Bronchial epithelial cell (primary cell): ENCODE measurements at places on chromosomes 7 and 10. TPM values are rescaled to one million over a fixed set of nuclear protein-coding genes. Genes with fewer than 3 reads are reported as not detected.
A peak's percentile ranks its signal among the peaks of the same experiment; 100 is the strongest.

- peak; percentile 84 for DNase-seq
Measured at GRCh38 chr7:70710011-70710480, 421.9 kb upstream of the GALNT17 start.

GRCh38 chr7:3415861-3416312 lies 114.8 kb downstream of the SDK1 start:
- DNase-seq: peak; percentile 51

DNA sequence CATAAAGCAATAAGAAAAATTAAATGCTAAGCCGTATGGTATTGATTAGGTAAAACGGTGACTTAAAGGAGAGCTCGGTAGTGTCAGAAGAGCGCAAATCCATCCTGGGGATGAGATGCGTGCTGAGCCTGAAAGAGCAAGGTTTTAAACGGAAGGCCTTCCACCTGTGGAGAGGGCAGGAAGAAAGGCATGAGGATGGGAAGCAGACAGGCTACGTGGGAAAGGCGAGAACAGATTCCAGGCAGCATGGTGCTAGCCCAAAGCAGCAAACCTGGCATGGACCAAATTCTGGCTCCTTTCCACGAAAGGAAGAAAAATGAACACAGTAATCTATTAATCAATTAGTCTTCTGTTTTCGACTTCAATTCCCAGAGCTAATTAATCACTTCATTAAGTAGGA lies 103.5 kb downstream of the HIPK2 start:
- no peak for DNase-seq

GRCh38 chr7:76506081-76506440 lies 4.3 kb upstream of the UPK3B start:
- no peak for DNase-seq

DNA sequence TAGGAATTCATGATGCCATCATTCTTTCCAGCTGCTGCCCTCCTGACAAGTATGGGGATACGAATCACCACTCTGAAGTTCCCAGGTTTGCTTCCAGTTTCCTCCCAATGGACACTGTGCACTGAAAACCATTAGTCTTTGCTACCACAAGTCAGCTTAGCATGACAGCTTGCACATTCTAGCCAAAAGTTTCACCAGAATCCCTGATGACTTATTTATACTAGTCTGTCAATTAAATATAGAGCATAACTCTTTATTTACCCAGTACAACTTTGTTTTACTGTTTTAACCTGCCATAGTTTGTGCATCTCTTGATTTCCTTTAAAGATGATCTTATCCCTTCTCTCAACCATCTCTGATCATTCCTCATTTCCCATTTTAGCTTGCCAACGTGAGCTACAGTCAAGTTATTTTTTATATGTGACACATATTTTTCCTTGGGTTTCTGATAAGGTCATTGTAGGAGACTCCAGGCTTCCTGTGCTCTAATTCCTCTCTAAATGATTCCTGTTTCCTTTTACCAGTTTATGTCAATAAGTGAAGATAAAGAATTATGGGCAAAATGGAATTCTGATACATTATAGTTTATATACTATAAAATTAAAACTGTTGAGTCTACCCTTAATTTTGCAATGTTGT lies 167.5 kb upstream of the MEOX2 start:
- peak; percentile 3 for DNase-seq

GRCh38 chr7:1823376-1824150 lies 153.5 kb downstream of the ELFN1 start:
- no peak for DNase-seq

DNA sequence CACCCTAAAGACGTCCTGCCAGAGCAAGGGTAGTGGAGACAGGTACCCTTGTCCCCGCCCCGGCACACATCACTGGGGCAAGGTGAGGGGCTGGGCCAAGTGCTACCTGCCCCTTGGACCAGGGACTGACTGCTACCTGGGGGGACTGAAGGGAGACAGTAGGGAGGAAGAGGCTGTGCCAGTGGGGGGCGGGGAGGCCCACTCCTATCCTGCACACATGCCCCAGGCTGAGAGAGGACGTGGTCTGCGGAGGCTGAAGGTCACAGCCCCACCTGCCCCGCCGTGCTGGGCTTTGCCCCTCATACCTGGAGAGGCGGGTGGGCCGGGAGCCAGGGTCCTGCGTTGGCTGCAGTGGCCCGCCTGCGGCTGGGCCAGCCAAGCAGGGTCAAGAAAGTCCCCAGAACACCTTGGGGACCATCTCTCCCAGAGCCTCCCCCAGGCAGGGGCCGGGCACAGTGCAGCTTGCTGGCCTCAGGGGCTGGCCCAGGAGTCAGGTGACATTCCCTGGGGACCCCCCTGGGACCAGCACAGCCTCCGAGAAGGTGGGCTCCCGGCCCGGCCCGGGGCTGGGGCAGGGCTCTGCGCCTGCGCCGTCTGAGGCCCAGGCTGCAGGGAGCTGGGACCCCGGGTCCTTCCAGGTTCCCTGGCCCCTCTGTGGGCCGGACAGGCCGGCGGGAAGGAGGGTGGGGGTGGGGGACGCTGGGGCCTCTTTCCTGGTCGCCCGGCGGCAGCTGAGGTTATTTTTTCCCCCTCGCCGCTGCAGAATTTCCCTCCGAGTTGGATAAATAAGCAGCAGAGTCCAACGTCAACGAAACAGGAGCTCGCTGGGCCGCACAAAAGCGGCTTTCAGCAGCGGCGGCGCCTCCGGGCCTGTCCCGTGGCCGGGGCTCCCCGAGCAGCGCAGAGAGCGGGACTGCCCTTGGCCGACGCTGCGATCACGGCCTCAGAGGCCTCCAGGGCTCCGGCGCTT lies 9.8 kb upstream of the FZD9 start:
- no peak for DNase-seq

GRCh38 chr10:93445097-93445960 lies 36.8 kb downstream of the MYOF start:
- peak; percentile 99 for DNase-seq

DNA sequence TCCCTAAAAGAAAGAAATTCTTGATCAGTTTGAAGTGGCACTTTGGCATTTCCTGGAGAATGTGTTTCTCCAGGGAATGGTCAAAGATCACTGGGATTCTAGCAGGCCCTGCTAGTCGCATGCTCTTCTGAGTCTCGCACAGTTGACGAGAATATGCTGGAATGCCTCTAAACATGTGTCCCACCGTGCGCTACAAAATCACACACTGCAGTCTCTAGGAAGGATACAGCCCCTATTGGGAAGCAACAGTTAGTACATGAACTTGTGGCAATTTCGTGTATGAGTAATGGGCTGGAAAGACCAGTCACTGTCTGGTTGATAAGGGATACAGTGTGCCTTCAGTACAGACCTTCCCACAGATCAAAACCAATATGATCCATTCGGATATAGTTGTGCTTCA lies 257.9 kb downstream of the PRPF18 start:
- DNase-seq: no peak

- DNase-seq: peak; percentile 44
Measured at GRCh38 chr10:69087590-69088470, at the start of gene SRGN. TSS of gene SRGN (plus strand) at chr10:69088103. CDS start at chr10:69088158, 55 bp downstream.

GRCh38 chr7:139643951-139644585 lies 120.6 kb downstream of the CLEC2L start:
- no peak for DNase-seq

DNA sequence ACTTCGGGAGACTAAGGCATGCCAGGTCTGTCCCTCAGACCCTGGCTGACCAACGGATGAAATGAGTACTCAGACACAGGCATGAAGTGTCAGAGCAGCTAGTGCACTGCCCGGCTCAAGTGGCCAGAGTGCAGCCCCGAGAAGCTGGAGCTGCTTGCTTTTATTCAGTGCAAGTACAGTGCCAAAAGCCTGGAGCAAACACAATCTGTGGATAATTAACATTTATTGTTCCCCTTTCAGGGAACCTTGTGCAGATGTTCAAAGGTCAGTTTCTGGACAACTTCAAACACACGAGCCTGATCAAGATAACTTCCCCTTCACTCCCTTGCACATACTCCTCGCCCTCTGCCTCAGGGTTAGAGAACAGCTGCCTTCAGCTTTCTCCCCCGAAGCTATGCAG lies 7.9 kb upstream of the ATE1 start:
- no peak for DNase-seq

GRCh38 chr7:120927454-120928103 lies 23.0 kb upstream of the ING3 start:
- DNase-seq: no peak

DNA sequence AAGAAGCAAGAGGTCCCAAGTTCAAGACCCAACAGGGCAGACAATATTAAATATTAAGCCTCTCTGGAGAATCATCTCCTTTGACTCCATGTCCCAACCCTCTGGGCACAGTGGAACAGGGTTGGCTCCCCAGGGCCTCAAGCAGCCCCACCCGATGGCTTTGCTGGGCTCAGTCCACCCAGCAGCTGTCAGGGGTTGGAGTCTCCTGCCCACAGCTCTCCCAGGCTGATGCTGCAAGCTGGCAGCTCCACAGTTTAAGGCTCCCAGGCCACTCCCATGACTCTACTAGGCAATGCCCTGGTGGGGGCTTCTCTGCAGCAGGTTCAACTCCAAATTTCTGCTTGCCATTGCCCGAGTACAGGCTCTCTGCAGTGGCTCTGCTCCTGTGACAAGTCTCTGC lies 55.1 kb downstream of the LARP4B start:
- no peak for DNase-seq

DNA sequence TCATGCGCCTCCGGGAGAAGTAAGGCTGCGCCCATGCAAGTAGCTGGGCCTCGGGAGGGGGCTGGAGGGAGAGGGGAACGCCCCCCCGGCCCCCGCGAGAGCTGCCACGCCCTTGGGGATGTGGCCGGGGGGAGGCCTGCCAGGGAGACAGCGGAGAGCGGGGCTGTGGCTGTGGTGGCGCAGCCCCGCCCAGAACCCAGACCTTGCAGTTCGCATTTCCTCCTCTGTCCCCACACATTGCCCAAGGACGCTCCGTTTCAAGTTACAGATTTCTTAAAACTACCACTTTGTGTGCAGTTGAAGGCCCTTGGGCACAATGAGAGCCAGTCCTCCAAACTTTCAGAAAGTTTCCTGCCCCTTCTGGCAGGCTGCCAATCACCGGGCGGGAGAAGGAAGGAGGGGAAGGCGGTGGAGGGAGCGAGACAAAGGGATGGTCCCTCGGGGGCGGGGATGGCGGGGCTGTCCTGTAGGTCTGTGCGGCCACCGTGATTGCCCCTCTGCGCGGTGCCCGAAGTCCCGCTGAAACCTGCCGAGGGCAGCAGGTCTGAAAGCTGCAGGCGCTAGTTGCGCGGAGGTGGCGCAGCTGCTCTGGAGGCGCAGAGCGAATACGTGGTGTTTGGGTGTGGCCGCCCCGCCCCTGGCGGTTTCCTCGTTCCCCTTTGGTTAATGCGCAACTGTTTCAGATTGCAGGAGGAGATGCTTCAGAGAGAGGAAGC lies 2.1 kb downstream of the VIM start:
- DNase-seq: peak; percentile 77

GRCh38 chr7:25804154-25804553 lies 347.8 kb upstream of the NFE2L3 start:
- peak; percentile 99 for DNase-seq

GRCh38 chr7:11290863-11291262 lies 317.2 kb downstream of the PHF14 start:
- no peak for DNase-seq

GRCh38 chr7:4085937-4086691 lies 596.0 kb upstream of the FOXK1 start:
- DNase-seq: no peak

DNA sequence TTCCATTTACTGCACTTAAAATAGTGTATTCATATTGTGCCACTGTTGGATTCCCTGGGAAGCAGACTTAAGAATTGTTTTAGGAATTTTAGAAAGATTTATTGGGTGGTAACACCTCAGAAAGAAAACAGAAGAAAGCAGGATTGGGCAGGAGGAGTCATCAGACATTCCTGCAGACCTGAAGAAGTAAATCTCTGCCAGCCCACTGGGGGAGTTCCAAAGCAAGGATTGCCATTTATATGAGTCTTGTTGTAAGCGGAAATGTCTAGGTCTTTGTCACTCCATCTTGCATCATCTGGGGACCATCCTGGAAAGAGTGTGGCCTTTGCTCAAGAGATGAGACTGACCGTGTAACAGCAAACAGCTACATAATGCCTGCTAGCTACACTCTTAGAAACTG lies 947.6 kb upstream of the POT1 start:
- DNase-seq: no peak

DNA sequence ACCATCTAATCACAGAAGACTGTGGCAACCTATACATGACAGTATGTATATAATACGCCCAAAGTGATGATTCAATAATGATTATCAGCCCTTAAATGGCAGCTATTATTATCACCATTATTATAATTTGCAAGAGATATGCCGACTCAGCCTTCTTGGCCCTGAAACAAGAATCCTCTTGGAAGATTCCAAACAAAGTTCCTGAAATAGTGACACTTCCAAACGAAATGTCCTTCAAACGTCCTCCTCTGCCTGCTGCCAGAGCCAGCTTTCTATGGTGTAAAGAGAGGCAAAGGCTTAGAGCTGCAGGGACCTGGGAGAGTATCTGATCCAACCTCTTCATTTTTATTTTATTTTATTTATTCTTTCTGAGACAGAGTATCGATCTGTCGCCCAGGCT lies 36.0 kb downstream of the NRAP start:
- DNase-seq: no peak

DNA sequence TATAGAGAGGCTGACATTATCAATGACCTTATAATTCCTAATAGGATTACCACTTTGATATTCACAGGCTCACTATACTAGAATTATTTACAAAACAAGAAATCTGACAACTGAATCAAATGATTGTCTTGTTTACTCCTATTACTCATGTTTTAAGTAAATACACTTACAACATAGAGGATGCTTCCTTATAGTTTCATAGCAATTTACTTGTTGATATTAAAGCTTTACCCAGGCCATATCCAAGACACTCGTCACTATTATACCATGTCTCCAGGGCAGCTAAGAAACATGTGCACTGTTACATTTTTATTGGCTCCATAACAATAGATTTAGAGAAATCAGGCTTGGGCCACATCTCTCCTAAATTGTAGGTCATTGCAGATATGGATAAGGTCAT lies 276.9 kb downstream of the HGF start:
- DNase-seq: peak; percentile 12

- no peak for DNase-seq
Measured at GRCh38 chr7:49644396-49645166, 128.9 kb upstream of the VWC2 start.

DNA sequence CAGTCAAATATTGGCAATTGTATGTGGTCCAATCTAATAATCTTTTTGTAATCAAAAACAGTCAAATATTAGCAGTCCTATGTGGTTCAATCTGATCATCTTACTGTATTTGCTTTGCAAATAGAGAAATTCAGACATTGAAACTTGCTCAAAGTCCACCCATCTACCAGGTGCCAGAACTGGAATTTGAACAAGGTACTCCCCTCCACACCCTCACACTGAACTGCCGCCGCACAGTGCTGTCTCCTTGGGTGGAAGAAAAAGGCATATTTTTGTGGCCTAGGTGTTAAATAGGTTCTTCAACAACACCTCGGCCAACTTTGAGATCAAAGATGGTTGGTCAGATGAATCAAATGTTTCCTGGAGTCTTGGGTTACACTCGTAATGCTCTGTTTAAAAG lies 544.2 kb upstream of the GALNT17 start:
- DNase-seq: no peak

AGR2 gene
- 118 and 163 TPM in 2 replicates for total RNA-seq

PCLO gene
- 0.79 and 3.8 TPM in 2 replicates for total RNA-seq

CDHR3 gene
- 0.51 and 1.1 TPM in 2 replicates for total RNA-seq

EPHB6 gene
- under 0.01 and 0.77 TPM in 2 replicates for total RNA-seq

CROT gene
- 12.9 and 16.1 TPM in 2 replicates for total RNA-seq

NUTM2B gene
- total RNA-seq: 0.26 and 1.0 TPM in 2 replicates

SOSTDC1 gene
- total RNA-seq: not detected in 2 replicates

SPAM1 gene
- total RNA-seq: not detected in 2 replicates

FRMPD2 gene
- under 0.01 and 0.13 TPM in 2 replicates for total RNA-seq
